ENCODE measurements at places on chromosomes 2 and 18.

DNA sequence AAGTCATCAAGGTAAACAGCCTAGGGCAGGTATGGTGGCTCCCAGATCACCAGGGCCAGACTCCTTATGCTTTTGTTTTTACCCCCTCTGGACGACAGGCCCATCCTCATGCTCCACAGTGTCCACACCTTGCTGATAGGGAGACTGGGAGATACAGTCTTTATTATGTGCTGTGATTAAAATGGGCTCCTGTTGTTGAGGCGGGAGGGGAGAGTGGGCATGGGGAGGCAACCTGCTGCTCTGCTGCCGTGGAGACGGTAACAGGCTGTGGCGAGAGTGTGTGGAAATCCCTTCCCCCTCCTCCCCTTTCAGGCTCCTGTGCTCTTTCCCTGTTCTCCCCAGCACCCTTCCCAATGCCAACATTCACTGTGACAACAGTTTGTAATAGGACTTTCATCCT, 38.2 kb upstream of the PNO1 start:
- DNase-seq: no peak

- DNase-seq: no peak
These were observed 10.3 kb upstream of the OSR1 start for GRCh38 chr2:19368760-19369159.

DNA sequence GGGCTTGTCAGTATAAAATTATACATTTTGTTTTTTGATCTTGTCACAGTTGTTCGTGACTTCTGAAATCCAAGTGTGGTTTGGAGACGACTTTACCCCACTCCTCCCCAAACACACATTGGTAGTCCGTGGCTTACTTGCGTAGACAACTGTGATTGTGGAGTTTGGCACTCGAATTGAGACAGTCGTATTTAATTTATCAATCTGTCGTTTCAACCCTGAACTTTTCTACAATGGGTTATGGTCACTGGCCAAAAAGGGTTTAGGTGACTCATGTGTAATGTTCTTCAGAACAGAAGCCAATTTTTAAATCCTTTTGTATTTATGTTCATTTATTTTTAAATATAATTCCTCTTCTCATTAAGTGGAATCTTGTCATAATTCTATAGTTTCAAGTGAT, 129.9 kb downstream of the SPTBN1 start:
- no peak for DNase-seq

- DNase-seq: no peak
These were observed 52.6 kb downstream of the CXCR4 start for GRCh38 chr2:136065384-136065783.

DNA sequence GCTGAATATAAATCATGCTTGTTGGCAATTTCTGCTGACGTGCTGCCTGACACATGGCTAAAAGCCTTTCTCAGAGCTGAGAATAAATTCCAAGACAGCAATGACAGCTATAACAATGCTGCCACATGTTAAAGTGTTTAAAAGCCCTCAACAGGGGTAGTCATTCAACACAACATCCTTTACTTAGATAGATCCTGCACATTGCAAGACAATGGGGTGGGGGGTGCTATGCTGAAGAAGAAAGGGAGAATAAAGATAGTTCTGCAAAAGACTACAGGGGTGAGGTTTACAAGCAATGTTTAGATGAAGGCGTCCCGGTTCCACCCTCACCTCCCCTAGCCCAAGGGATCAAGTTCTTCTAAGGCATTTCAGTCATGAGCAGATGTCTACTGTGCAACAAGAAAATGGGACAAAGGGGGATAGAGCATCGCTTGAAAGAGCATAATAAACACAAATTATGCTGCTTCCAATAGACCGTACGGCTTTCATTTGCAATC, 291.0 kb upstream of the ACVR2A start:
- DNase-seq: no peak

GRCh38 chr18:26746398-26746797, 119.1 kb downstream of the AQP4 start:
- DNase-seq: no peak

DNA sequence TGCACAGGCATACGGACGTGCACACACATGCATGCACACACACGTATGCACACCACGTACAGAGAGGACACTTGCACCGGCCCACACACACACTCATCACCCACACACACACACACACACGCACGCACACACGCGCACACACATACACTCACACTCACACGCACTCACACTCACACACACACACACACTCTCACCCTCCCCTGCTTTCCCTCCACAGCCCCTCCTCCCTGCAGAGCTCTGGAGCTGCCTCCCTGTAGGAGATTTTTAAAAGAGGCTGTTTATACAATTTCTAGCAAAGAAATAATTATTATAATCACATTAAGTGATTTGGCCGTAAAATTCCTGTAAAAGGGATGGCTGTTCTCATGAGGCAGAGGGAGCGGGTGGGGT, 36.5 kb upstream of the SNED1 start:
- DNase-seq: no peak

GRCh38 chr18:33733376-33733775, 155.4 kb downstream of the ASXL3 start:
- no peak for DNase-seq

- no peak for DNase-seq
These were observed 199.7 kb downstream of the SMAD2 start for GRCh38 chr18:47730795-47731194.

- DNase-seq: no peak
These were observed 25.3 kb upstream of the STARD7 start for GRCh38 chr2:96233880-96234316.

DNA sequence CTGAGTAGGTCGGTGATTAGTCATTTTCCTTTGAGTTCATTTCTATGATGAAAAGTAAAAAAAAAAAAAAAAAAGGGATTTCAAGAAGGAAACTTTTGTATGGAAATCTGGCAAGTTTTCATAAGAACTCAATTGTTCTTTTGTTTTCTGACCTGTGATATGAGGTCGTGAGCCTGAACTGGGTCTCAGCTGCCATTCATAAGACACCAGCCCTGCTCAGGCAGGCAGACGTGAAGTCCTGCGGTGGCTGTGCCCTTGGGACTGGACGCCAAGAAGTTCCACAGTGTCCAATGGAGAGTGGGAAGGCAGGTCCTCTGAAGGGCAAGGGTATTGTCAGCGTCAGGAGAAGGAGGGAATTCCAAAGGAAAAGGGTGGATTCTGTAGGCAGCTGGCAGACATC, 183.9 kb downstream of the NCK2 start:
- no peak for DNase-seq

GRCh38 chr2:207472343-207473048, 57.3 kb upstream of the CREB1 start:
- no peak for DNase-seq

DNA sequence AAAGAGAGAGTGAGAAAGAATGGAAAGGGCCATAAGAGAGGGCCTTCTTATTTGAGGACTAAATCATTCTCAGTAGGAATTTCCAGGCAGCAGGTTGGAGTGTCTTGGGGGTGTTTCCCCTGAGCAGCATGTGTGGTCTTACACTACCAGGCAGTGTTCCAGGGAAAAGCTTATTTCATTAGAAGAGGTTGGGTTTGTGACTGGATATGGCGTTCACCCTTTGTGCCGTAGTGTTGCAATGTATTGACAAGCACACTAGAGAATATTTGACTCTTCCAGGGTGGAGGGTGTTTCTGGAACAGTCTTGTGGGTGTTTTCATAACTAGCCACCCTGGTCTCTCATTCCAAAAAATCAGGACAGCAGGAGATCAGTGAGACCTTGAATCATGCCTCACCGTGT, 105.5 kb downstream of the NRP2 start:
- no peak for DNase-seq

DNA sequence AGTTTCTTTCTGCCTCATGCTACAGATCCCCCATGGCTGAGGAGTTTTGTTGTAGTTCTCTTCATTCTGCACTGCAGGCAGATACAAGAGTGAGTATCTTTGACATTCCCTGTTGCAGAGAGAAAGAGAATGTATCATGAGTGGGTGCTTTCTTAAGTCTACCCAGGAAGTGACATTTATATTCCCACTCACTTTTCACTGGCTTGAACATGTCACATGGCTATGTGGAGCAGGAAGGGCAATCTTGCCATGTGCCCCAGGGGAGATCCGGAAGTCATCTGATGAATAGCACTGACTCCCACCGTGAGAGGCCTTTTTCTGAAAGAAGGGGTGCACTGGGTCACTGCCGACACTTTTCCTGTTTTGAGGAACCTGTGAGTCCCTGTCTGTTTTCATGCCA, 66.4 kb upstream of the BOD1L2 start:
- DNase-seq: no peak

GRCh38 chr2:42962508-42962953, 170.1 kb upstream of the HAAO start:
- DNase-seq: no peak

- DNase-seq: no peak
These were observed 103.5 kb downstream of the DNER start for GRCh38 chr2:229610872-229611271.

DNA sequence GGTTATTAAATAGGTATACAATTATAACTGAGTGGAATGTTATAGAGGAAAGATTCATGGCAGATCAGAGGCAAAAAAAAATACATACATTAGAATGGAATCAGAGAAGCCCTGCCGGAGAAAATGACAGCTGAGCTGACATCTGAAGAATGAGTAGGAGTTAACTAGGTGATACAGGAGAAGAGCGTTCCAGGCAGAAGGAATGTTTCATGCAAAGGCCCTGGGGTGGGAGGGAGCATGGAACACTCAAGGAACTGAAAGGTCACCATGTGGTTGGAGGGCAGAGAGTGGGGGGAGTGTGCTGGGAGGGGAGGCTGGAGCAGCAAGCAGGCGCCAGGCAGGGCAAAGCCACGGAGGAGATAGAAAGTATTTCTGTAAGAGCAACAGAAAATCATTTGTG, 31.6 kb upstream of the CDK5R2 start:
- no peak for DNase-seq

- no peak for DNase-seq
These were observed 70.1 kb downstream of the EDAR start for GRCh38 chr2:108918941-108919341.

- no peak for DNase-seq
These were observed 170.7 kb downstream of the CYRIA start for GRCh38 chr2:16494836-16495508.

DNA sequence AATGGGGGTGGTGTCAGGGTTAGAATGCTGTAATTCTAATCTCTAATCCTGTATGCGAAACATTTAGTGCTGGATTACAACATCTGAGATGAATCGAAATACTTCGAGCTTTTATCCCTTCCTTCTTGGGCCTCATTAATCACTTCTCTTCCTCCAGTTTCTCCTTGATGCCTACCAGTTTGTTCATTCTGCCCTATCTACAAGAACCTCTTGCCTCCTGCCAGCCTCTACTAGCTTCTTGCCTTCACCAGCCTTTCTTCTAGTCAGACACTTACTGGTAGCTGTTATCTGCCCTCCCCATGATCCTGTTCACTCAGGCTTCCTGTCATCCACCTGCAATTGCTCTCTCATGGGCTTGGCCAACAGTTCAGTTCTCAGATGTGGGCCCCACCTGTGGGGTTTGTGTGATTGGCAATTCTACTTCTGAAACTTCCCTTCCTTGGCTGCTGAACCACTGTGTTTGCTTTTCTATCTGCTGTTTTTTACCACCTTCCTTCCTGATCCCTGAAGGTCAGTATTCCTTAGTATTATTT, 15.4 kb upstream of the FARP2 start:
- no peak for DNase-seq

DNA sequence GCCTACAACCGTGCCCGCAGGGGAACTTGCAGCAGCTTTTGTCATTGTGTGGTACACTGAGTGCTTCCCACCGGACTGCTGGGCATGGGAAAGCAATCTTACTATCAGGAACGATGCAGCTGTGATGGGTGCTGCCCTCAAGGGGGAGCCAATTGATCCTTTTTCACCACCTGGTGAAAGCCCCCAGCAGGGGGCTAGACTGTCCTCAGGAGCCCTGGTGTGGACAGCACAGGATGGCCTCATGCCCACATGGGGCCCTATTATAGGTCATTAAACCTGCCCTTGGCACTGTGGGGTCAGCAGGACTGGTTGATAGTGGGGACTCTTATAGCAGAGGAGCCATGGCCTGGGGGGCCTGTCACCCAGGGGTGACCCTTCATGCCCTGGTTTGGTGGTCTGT, 172.2 kb downstream of the GLI2 start:
- DNase-seq: no peak

GRCh38 chr2:98545591-98545990, 62.7 kb downstream of the COA5 start:
- DNase-seq: no peak

- no peak for DNase-seq
These were observed at the start of gene HOXD1 for GRCh38 chr2:176187899-176188773. Gene HOXD1 (plus strand): TSS chr2:176188668. CDS start chr2:176188802, 134 bp downstream.

- no peak for DNase-seq
These were observed 277.4 kb upstream of the MC4R start for GRCh38 chr18:60649842-60650536.

GRCh38 chr2:157254041-157254440, 3.5 kb upstream of the GALNT5 start:
- no peak for DNase-seq

DNA sequence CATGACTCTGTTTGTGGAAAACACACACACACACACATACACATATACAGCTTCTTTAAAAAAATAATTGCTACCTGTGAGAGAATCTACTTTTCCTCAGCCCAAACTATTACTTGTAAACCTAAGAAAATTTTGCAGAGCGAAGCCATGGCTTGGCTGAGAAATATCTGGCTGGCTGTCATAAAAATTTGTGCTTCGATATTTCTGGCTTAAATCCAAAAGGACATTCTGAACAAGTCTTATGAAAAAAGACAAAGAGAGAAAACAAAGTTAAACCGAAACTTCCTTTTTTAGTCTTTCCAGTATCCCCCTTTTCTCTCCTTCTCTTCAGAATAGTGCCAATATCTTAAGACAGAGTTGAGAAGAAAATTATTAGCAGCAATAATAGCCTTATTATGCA, 2048.0 kb downstream of the SUCLG1 start:
- no peak for DNase-seq

DNA sequence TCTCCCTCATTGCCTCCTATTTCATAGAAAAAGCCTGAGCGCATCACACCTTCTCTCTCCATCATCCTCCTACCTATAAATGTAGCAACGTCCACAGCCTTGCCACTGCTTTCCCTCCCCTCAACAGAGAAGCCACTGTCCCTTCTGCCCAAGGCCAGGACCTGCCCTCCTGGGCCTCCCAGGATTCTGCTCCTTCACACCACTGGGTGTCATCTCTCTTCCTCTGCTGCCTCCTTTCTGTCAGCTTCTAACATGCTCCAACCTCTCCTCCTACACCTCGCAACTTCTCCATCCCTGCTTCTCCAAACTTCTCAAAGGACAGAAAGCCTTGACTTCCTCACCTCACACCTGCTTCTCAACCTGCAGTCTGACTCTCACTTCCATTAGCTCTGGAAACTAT, 21.2 kb upstream of the ME2 start:
- no peak for DNase-seq
